Stimulated activated CD4-positive, alpha-beta T cell treated with anti-CD3 and anti-CD28 coated beads, TNF-alpha, amount 100 ng/mL, for 48 hours (primary cell): ENCODE measurements at places on chromosomes 2 and 18.

DNA sequence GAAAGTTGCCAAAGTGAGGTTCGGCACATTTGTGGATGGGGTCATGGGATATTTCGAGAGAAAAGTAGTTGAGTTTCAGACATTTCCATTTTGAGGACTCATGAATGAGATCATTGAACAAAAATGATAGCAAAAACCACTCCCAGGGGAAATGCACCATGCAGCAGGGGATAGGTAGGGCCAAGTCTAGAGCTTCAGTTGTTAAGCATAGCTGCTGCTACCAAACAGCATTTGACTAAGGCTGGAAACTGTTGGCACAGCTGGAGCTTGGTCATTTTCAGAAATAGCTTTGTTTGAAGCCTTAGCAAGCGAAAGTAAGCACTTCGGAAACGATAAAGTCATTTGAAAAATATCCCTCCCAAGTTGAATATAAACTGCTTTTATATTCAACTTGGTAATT, 431.8 kb downstream of the SOCS6 start:
- DNase-seq, result no peak

- no peak for DNase-seq
Observed at GRCh38 chr18:54775686-54776085, 52.6 kb upstream of the RAB27B start.

DNA sequence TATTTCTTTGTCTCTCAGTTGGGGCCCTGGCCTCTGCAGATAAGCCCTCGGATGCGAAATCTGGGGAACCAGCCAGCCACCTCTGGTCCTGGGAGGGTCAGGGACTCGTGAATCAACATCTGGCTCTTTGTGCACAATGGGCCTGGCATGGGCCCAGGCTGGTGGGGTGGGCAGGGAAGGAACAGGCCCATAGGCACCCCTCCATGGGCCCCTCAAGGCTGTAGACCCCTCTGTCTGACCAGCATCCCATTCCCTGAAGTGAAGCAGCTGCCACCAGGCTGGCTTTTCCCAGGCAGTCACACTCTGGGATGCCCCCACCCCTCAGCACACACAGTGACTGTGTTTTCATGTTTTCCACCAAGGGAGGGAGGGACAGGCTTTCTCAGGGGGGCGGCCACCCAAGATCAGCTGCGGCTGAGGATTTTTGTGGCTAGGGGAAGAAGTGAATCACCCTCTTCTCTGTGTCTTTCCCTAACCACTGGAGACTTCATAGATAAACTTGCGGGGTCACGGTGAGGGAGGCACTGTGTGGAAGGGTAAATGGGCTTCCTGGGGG, 166.0 kb downstream of the AGAP1 start:
- no peak for DNase-seq

DNA sequence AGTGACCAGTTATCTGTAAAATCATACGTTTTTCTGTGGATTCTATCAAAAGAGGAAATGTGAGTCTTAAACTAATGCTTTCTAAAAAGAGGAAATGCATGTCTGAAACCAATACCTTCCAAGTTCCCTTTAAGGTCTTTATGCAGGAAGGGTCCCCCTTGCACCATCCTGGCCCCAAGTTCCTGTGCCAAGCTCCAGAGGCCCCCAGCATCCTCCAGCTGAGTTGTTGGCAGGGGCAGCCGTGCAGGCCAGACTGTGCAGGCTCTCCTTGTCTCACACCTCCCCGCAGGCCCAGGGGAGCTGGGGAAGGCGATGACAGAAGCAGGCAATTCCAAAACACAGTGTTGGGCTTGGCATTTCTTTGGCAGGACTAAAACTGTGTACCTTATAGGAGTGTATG, 39.2 kb downstream of the DPYSL5 start:
- DNase-seq, result no peak

DNA sequence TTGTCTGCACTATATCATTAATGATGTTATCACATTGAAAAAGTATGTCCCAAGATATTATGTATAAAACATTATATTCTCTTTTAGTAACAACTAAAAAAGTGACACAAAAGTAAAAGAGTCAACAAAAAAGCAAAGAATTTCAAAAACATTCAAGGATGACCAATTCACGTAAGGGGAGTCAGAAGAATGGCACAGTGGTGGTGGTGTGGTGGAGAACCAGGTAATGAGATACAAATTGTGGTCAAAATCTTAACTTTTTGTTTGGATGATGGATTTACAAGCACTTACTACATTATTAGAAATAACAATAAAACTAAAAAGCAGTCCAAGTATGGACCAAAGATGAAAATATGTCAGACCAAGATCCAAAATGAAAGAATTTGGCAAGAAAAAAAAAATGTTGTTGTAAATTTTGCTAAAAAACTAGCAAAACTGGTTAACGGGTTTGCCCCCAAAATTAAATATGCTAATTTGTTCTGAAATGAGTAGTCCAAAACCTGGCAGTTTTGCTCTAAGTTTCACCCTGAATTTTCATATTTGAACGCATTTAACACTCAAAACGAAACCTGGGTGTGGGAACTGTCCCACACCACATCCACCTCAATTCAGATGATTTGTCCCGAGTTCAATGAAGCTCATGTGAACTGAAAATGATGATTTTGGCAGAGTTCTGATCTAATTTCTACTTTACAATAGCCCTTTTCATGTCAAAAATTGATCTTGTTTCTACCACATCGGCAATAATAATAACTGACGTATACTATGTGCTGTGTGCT, 135.8 kb downstream of the IKZF2 start:
- DNase-seq, result peak; percentile 13

GRCh38 chr2:173229086-173229485, 125.6 kb upstream of the CDCA7 start:
- DNase-seq, result no peak

GRCh38 chr2:10402062-10402585, 46.0 kb downstream of the ODC1 start:
- DNase-seq, result no peak

DNA sequence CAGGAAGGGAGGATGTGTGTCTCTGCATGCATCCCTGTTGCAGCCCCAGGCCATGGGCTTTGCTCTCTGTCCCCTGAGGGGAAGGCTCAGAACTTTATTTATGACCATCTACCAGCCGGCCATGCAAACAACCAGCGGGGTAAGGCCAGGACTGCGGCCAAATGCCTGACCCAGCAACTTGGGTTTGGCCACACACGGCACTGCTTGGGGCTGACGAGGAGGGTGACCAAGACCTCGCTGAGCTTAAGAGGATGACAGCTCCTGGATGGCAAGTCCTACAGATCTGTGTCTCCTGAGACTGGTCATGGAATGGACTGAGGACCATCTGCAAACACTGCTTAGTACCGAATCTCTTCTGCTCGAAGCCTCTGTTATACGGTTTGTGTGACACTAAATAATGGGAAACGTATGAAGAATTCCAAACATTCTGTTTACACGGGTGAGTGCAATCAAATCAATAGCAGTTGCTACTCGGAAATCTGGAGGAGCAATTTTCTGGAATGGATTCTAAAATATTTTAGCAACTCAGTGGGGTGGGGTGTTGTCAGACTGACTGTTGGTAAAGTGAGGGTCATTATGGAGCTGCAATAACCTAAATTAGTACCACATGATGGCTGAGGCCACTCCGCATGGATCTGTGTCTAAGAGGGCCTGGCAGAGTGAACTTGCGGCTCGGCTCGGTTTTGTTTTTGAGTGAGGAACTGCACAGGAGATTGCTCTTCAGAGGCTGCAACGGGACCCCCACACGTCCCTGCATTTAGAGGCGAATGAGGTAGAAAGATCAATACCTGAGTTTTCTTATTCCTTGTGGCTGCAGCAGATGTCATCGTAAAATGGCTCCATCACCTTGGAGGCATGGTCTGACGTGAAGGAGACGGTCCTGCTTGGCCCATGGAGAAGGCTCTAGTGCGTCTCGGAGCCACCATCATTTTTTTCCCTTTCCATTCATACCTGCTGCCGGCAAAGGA, 26.6 kb downstream of the TMEM18 start:
- no peak for DNase-seq

- DNase-seq, result no peak
Observed at GRCh38 chr2:112493858-112494648, 12.1 kb downstream of the TTL start.

DNA sequence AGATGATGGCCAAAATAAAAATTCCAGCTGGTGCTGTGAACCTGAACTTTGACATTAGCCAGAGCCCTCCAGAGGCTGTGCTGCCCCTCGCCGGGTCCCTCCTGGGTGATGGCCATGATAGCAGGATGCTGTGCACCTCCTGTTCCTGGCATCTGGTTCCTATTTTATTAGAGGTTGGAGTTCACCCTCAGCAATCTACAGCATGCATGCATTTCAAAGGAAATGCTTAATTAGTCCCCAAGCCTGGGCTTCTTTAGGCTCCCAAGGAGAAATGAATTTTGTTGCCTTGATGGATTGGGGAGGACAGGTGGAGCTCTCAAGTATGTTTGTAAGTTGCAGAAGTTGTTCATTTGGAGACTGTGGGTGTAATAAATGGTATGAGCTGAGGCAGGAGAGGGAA, 166.9 kb downstream of the GLI2 start:
- no peak for DNase-seq

GRCh38 chr2:180991820-180992219, 11.4 kb downstream of the UBE2E3 start:
- no peak for DNase-seq

DNA sequence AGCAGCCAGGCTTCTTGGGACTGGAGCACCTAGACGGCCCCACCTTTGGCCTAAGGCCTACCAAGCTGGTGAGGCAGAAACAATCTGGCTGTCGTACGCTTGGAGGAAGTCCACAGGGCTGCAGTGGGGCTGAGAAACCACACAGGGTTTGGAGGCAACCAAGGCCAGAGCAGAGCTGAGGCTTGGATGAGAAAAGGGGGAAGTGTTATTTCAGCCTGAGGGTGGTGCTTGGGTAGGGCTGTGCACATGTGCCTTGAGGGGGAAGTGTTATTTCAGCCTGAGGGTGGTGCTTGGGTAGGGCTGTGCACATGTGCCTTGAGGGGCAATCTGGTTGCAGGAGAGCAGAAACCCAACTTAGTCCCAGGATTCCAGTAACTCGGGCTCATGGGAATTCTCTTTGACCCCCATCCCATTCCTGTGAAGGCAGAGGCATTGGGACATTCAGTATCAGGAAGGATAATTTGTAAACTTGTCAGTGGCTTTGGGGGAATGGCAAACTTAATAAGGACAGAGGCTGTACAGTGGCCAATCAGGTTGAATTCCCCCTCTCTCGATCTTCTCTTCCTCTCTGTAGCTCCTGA, 971 bp upstream of the FBXO41 start:
- no peak for DNase-seq

GRCh38 chr2:219506802-219507526, 7.3 kb upstream of the ASIC4 start:
- DNase-seq, result no peak

DNA sequence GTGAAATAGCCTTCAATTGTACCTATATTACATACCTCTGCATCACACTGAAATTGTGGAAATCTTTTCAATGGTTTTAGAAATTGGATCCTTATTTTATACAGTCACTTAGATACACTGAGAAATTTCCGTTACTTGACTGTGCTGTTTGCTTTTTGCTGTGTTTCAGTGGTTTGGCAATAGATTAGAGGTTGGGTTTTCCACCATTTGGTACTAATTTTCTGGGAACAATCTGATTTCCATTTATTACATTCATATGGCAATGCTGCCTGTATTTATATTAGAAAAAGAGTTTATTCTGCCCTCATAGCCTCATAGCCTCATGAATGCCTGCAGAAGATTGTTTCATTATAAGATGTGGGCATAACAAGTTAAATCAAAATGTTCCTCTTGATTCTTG, 285.0 kb downstream of the GULP1 start:
- DNase-seq, result no peak

GRCh38 chr18:23281626-23282436, 146.5 kb downstream of the CABLES1 start:
- DNase-seq, result no peak

DNA sequence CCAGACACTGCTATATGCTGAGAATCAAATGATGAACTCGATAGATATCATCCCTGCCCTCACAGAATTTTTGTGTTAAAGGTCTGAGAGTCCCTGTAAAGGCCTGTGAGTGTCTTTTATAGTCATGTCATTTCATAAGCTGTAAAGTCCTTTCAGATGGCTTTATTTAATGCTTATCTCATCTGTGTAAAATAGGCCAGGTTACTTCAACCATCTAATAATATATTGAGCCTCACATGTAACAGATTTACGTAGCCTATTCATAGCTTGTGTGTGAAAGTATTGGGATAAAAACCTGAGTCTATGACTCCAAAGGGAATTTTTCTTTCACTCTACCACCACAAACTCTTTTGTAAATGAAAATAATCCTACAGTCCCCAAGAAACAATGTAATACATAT, 672.0 kb upstream of the SYT4 start:
- DNase-seq, result no peak

DNA sequence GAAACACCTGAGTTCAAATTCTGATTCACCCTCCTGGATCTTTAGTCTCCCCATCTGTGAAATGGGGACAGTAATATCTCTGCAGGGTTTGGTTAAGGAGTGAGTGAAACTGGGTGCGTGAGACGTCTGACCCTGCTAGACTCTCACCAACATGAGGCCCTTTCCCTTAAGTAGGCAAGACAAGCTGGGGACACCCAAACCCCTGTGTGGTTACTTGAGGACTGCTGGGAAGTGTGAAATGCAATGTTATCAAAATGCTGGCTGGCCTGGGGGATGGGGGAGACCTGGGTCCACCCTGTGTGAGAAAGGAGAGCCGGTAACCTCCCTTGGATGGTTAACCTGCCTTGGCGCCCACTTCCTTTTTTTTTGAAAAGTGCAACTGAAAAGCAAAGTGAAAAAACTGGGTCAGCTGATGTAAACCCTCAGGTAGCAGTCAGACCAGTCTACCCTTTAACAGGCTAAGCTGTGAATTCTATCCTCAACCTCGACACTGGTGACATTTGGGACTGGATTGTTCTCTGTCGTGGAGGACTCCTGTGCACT, 82.3 kb downstream of the INPP5D start:
- no peak for DNase-seq

GRCh38 chr2:135573620-135574019, 42.3 kb downstream of the R3HDM1 start:
- no peak for DNase-seq

DNA sequence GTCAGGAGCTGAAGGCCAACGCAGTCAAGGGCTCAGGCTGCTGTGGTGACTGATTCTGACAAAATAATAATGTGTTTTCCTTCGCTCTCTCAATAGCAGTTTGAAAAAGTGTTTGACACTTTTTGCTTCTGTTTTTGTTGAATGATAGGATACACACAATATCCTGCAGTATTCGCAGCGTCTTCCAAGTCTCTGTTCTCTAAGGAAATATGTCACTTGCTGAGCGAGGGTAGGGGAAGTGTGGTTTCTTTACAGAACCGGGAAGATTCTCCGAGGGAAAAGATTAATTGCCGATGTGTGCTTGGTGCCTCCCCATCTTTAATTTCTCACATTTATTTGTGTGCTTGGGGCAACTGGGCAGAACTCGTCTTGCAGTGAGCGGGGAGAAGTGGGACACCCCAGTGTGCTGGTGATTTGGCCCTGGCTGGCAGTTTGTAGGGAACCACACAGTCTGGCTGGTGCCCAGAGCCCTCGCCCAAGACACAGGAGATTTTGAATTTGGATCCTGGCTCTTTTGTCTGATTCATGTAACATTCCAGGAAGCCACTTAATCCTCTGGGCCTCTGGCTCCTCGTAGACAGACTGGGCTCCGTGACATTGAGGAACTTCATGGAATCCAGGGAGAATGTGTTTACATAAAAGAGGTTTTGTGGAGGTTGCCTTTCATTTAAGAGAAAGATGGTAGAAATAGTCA, 169.4 kb downstream of the LDLRAD4 start:
- DNase-seq, result no peak

GRCh38 chr18:6874315-6874714, 144.8 kb downstream of the ARHGAP28 start:
- DNase-seq, result no peak

GRCh38 chr18:50203801-50204604, 9.1 kb upstream of the MYO5B start:
- no peak for DNase-seq
